Omental fat pad (tissue), 4 donors: ENCODE measurements at places on chromosomes 16 and 17.

DNA sequence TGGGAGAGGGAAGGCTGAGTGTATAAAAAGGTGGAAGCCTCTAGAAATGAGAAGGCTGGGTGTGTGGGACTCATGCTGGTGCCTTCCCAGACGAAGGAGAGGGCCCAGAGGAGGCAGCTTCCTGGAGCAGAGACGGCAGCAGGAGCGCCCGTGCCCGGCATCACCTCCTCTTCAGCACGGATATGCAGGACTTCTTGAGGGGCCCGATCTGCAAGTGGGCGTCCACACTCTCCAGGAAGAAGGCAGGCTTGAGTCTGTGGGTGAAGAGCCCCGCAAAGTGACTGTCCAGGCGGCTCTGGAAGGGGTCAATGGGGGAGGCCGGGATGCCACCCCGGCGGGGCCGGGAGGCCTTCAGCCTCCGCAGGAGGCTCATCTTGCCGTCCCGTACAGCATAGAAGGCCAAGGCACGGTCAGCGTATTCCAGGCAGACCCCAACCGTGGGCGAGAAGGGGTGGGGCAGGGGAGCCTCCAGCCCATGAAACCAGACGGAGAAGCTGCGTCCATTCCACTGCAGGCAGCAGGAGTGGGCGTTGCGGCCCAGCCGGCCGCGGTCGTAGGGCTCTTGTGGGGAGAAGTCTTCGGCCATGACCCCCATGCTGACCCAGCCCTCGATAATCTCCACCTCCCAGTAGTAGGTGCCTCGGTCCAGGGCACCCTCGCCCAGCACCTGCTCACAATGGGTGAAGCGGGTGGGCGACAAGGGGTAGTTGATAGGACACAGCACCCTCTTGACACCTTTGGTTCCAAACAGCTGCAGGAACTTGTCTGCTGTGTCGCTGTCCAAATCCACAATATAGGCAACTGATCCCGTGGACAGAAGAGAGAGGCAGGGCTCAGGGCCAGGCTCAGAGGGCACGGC lies 3.8 kb downstream of the TRIM47 start:
- DNase-seq = no peak

- DNase-seq = no peak
Measured at GRCh38 chr17:51590071-51590656, 329.8 kb downstream of the UTP18 start.

- no peak for DNase-seq
Measured at GRCh38 chr16:31713945-31714902, 159.4 kb upstream of the ZNF267 start.

- no peak for DNase-seq
Measured at GRCh38 chr17:57619061-57619937, 125.8 kb downstream of the CCDC182 start.

- DNase-seq = no peak
Measured at GRCh38 chr17:1755827-1756262, 6.0 kb upstream of the SERPINF1 start.

DNA sequence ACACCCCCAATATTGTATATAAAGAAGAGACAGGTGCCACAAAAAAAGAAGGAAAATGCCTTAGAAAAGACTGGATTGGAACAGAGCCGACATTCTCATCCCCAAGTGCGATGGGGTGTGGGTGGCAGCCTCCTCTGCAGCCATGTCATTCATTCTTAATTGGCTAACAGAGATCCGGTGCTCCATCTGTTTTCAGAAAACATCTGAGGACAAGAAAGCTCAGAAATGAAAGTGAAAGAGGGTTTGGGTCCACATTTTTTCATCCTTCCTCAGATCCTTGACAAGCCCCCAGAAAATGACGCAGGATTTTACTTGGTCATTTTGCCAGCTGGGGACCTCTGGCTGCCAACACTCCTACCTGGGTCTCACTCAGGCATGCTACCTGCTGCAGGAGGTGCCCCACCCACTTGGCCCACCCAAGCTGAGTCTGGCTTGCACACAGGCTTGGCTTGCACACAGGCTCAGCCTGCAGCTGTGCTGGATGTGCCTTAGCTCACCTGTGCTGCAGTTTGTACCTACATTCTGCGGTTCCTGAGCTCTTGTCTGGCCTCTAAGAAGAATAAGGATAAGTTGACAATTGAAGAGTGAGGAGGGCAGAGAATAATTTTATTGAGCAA lies 21.9 kb downstream of the KIF2B start:
- no peak for DNase-seq

GRCh38 chr17:47621293-47622179 lies 28.2 kb upstream of the KPNB1 start:
- DNase-seq = peak; percentile 42

DNA sequence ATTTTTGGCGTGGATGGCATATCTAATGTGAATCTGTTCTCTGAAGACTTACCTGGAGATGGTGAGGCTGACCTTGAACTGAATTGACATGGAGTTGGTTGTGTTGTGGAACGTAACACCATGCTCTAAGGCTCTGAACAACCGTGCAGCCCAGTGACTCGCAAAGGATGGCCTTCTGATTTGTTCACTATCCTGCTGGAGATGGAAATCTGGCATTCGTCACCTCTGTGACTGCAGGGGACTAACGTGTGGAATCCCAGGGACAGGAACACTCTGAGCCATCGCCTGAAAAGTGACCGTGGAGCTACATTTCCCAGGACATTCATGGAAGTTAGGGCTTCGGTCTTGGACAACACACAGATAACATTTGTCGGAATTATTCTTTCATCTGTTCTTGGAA lies 61.1 kb downstream of the BANP start:
- DNase-seq = no peak

GRCh38 chr16:25030420-25031131 lies 15.4 kb upstream of the ARHGAP17 start:
- DNase-seq = no peak

DNA sequence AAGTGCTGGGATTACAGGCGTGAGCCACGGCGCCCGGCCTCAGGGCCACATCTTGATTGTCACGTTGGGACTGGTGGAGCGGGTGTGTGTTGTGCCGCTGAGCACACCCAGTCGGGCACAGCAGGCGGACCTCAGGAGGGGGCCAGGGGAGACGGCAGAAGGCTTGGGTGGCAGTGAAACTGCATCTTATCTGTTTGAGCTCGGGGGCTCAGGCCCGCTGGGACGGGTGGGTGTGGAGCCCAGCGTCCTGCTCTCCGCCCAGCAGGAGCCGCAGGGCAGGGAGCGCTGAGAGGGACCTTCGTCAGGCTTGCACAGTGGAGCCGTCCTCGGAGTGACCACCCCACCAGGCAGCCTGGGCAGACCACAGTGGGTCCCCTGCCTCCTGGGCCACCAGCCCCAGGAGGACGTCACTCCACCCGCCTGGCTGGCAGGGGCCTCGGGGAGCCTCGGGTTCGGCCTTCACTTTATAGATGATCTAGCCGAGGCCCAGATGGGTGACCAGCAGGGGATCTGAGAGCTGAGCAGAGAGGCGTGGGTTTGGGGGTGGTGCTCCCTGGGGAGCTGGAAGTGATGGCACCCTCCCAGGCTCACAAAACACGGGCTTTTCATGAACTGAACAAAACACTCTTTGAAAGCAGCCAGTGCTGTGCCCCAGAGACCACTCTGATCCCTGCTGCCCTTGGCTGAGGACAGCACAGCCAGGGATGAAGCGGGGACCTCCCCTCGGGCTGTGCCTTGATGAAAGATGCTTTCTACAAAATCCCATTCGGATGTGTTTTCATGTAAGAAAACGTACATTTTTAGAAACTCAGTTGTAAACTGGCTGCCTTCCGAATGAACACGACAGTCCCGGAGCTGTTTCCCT lies 181.1 kb downstream of the SEC14L1 start:
- no peak for DNase-seq

DNA sequence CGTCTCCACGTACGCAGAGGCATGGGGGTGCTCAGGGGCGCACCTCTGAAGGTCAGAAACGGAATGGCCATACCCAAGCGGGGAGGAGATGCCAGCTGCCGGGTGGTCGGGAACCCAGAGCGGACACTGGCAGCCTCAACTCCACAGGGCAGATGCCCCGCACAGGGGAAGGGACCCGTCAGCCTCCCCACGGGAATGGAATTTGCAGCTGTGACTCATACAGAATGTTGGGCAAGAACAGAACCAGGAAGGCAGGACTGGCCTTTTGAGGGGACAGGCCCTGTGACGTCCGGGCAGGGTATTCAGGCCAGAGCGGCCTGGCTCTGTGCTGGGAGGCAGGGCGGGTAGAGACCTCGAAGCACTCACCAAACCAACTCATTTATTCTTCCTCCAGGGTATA lies 7.5 kb downstream of the TK1 start:
- DNase-seq = no peak

GRCh38 chr17:3803308-3803640 lies 2.3 kb upstream of the ITGAE start:
- DNase-seq = no peak

DNA sequence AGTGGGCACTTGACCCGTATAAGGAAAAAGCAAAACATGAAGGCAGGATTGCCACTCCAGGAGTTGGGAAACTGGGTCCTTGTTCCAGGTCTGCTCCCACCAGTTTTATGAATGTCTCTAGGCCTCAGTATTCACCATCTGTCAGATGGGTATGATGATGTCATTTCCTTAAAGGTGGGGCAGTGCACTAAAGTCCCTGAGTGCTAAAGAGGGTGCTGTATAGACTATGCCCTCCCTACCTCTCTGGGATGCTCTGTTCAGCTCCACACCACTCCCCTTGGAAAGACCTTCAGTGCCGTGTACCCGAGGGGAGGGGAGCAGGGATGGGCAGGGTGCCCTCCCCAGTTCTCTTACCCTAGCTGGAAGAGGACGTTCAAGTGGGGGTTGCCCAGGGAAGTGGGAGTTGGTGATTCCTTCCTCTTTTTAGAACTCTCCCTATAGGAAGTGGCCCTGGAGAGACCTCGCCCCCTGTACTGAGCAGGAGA lies 2.2 kb downstream of the LASP1 start:
- DNase-seq = no peak

- DNase-seq = no peak
Measured at GRCh38 chr16:88965411-88965810, 11.6 kb downstream of the CBFA2T3 start.

GRCh38 chr16:66273644-66274334 lies 92.7 kb upstream of the CDH5 start:
- DNase-seq = no peak

DNA sequence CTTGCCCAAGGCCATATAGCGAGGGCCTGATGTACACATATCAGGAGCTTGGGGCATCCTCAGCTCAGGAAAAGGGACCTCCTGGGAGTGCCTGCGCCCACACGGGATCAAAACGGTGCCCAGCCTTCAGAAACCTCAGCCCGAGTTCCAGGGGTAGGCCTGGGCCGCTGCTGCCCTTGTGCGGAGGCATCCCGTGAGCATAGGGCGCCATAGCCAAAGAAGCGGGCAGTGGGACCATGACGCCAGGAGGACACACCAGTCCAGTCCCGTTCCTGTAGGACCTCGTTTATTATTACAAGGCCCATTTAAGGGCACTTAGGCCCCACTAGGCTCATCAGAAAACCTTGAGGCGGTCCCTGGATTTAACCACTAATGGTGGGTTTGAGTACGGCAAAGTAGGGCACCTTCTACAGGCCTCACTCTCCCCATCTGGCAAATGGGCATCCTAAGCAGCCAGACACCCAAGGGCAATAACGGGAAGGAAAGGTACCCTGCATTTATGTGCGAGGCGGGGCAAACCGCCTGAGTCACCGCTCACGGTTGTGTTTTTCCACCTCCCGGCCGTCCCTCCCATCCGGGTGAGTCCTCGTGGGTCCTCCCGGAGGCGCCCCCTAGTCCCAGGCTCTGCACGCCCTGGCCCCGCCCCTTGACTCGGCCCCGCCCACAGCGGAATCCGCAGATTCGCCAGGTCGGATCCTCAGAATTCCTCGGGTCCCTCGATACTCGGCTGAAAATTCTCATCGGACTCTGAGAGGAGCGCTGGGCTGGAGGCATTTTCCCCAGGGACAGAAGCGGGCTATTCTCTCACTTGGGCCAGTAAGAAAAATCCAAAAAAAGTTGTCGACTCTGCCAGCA lies 726 bp upstream of the SETD1A start:
- DNase-seq = peak; percentile 77

- DNase-seq = no peak
Measured at GRCh38 chr16:19238406-19238805, 47.1 kb upstream of the CLEC19A start.

GRCh38 chr17:28533091-28533807 lies 19.2 kb downstream of the UNC119 start:
- DNase-seq = no peak

- no peak for DNase-seq
Measured at GRCh38 chr17:62057696-62058095, 7.4 kb downstream of the MED13 start.

DNA sequence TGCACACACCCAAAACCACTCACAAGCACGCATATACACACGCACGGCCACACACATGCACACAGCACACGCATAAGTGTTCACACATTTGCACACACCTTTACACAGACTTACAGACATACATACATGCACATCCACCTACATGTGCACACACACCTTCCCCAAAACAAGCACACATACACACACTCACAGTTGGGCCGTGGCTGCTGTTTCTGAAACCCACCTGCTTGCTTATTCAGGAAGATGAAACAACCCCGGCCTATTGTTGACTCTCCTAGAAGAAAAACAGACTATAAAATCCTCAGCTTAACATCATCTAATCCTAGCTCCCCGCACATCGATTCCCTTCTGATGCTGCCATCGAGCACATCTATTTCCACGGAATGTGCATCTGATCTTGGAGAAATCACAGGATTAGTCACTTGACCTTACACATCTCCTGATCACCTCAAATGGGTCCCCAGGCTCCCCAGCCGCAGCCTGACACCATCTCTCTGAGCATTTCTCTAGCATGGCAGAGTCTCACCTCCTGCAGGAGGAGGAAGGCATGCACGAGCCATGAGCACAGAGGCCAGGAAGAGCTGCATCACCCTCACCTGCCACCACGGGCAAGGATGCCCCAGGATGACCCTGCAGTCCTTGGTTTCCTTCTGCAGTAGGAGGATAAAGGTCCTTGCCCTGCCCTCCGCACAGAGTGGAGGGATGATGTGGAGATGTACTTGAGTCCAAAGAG lies 105.8 kb upstream of the CDH5 start:
- DNase-seq = no peak

DNA sequence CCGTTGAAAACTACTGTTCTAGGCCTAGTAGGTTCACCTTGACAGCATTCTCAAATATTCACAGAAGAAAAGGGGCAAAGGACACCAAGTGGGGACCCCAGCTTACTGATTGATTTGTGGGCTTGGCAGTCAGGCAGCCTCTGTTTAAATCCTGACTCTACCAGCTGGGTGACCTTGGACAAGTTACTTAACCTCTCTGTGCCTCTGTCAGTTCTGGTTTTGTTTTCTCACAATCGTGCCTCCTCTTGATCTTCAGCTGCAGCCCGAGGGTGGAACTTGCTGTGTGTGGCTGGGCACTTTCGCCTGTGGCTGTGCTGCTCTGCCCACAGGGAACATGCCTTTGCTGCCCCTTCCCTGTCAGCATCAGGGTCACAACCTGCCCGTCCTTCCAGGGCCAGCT lies 17.8 kb downstream of the RAP1GAP2 start:
- DNase-seq = no peak

DNA sequence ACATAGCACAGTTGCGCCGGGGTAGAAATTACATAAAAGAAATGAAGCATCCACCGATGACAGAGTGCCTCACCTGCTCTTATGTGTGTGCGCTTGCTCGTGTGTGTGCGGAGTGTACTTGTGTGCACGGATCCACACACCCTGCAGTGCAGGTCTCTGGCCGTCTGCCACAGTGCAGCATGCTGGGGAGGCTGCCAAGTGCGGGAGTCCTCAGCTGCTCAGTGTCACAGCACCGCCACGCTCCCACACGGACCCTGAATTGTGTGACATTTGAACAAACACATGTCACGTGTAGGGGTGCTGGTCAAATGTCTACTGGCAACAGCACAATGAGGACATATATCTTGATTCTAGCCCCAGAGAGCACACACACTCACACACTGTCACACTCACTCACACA lies 243.0 kb upstream of the MYOCD start:
- DNase-seq = no peak
